D341Med (cell line): ENCODE measurements at places on chromosomes 12 and 14.
A peak's percentile ranks its signal among the peaks of the same experiment; 100 is the strongest.

GRCh38 chr12:114672817-114673168 is 11.2 kb downstream of the TBX3 start:
- no peak for DNase-seq

DNA sequence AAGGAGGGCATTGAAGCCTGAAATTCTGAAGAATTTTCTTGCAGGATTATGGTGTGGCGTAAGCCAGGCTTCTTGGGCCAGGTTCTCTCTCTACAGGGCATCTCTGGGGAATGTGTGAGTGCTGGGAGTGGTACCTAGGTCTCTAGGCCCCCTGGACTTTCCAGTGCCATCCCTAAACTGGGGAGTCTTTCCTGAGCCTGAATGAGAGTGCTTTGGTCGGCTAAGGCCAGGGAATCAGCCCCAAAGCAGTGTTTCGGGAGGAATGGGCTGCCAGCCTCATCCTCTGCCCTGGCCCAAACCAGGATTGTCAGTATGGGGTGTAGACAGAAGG is 93.9 kb downstream of the CALM1 start:
- peak; percentile 20 for DNase-seq

- DNase-seq = no peak
These were observed 57.6 kb downstream of the ACADS start for GRCh38 chr12:120783197-120783596.

- DNase-seq = no peak
These were observed 226.7 kb downstream of the NPAS3 start for GRCh38 chr14:33165144-33165925.

DNA sequence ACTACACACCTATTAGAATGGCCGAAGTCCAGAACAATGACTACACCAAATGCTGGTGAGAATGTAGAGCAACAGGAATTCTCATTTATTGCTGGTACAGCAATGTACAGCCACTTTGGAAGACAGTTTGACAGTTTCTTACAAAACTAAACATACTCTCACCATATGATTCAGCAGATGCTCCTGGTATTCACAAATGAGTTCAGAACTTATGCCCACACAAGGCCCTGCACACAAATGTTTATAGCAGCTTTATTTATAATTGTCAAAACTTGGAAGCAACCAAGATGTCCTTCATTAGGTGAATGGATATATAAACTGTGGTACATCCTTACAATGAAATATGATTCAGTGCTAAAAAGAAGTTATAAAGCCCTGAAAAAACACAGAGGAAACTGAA is 38.3 kb downstream of the PTHLH start:
- no peak for DNase-seq

DNA sequence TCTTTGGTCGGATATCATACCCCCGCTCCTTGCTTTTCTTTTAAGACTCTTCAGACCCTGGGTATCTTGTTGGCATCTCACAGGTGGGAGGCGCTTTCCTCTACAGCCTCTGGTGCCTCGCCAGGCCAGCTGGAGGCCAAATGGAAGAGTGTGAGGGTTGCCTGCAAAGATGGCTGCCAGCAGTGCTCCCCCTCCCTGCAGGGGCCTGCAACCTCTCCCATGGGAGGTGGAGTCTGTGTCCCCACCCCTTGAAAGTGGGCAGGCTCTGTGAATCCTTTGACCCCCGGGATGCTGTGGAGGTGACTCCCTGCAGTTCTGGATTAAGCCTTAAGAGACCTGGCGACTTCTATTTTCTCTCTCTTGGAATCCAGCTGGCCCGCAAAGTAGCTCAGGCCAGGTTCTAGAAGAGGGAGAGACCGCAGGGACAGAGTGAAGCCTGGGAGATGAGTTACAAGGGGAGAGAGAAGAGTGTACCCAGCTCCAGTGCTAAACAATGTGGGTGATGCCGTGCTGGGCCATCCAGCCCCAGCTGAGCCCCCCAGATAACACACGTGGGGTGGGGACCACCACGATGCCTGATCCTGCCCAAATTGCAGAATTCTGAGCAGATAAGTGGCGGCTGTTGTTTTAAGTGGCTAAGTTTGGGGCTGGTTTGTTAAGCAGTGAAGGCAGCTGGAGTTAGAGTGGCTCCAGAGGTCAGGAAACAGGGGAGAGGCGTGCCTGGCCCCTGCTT is 37.9 kb upstream of the NCOR2 start:
- no peak for DNase-seq

GRCh38 chr14:95663226-95663797 is 22.9 kb upstream of the TCL1B start:
- no peak for DNase-seq

- DNase-seq = no peak
These were observed 23.2 kb upstream of the KIF26A start for GRCh38 chr14:104115131-104115600.

DNA sequence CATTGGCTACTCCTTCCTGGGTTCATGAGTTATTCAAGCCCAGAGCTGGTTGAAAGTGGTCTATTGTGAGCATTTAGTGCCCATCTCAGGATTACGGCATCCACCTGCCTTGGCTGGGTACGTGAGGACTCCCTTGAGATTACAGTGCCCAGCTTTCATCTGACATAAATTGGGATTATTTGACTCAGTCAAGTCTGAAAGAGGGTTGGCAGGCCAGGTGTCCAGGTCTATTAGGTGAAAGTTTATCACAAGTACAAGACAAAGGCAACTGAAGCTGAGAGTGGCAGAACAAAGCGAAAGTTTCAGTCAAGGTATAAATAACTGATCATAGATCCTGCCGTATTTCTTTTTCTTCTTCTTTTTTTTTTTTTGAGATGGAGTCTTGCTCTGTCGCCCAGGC is 84.6 kb upstream of the ATF7IP start:
- DNase-seq = no peak

GRCh38 chr14:24401810-24402702 is 3.3 kb downstream of the NYNRIN start:
- DNase-seq = no peak

DNA sequence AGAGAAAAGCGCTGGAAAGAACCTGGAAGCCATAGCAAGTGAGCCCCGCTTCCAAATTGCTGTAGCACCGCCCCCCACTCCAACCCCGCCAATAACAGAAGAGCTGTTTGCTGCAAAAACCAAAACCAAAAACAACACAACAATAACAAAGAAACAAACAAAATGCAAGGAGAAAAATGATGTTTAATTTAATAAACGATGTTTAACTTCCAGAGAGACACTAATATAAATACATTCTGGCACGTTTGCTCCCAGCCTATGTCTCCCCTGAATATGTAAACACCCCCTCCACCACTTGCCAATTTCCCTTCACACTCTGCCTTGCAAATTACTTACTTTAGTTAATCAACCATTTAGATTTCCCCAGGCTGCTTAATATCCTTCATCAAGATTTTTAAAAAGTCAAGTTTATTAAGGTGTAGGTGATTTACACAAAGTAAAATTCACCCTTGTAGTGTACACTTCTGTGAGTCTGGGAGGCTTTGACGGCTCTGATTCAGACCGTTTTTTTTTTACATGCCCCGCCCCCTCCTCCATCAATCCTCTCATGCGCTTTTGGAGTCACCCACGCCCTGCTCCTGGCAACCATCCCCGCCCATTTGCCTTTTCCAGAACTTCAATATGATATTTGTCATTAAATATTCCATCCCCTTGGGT is 482 bp upstream of the IFI27L2 start:
- no peak for DNase-seq

- no peak for DNase-seq
These were observed 124.2 kb downstream of the SRGAP1 start for GRCh38 chr12:63968673-63969072.

DNA sequence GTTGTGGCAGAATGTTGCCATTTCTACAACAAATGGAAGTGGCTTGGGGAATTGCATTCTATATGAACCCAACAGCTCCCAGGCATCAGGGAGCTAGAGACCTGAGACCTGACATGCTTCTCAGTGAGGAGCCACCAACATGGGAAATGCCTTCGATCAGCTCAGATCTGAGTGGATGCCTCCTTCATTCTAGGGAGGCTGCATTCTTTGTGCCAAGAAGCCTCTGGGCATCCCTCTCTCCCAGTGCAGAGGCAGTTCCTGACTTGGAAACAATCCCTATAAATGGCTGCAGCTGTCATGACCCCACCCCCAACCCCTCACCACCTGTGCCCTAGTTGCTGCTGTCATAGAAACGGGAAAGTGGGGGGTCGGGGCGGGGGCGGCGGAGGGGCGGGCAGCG is 196.3 kb downstream of the PPM1H start:
- DNase-seq = no peak

DNA sequence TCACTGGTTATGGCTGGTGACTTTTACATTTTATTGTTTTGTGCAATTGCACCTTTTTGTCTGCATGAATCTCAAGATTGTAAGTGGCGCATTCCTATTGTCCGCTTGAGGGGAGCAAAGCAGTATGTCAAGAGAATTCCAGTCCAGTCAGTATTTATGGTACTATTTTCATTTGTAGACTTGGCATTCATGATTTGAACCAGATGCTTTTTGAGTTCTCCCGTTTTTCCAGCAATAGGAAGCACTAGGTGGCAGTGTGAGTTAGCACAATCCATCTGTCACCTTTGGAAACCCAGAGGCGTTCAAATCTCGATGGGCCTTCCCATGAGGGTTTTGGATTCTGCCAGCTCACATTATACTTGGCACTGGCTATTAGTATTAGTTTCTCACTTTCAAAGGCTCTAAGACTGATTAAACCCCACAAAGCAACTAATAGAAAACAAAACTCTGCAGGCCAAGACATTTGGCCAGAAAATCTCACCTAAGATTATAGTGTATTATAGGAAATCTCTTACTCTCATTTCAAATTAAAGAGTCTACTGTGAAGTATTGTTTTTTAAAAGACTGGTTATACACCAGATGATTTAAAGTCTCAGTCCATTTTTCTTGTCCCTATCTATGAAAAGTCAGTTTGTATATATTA is 2.2 kb downstream of the DACT1 start:
- DNase-seq = peak; percentile 70

DNA sequence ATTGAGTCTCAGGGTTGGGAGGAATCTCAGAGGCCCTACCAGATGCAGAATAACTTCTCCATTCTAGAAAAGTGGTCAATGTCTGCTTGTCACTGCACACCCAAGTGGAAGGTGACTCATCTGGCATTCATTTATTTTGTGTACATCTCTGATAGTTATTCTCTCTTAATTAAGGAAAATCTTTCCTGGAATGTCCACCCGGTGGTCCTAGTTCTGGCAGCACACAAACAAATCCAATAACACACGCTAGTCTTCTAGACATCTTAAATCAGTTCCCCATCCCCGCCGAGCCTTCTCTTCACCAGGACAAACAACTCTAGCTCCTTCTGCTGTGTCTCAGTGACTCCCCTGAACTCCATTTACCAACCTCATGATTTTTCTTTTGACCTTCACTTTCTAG is 50.0 kb upstream of the SCN8A start:
- DNase-seq = no peak

DNA sequence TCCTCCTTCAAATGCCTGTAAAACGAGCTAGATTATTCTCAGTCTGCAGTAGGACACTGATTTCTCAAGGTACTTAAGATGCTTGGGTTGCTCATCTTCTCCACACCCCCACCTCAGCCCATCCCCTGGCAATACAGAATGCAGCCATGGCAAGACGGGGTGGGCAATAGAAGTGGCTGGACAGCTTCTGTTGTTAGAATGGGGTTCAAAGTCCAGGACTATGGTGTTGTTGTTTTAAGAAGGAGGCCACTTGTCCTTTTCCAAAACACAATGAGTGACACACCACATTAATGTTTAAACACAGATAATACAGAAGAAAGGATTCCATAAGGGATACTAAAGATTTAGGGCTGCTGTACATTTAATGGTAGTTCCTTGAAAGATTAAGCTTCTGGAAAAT is 188.9 kb upstream of the BCL2L14 start:
- DNase-seq = no peak

- no peak for DNase-seq
These were observed 130.8 kb upstream of the BMP4 start for GRCh38 chr14:54087376-54087775.

DNA sequence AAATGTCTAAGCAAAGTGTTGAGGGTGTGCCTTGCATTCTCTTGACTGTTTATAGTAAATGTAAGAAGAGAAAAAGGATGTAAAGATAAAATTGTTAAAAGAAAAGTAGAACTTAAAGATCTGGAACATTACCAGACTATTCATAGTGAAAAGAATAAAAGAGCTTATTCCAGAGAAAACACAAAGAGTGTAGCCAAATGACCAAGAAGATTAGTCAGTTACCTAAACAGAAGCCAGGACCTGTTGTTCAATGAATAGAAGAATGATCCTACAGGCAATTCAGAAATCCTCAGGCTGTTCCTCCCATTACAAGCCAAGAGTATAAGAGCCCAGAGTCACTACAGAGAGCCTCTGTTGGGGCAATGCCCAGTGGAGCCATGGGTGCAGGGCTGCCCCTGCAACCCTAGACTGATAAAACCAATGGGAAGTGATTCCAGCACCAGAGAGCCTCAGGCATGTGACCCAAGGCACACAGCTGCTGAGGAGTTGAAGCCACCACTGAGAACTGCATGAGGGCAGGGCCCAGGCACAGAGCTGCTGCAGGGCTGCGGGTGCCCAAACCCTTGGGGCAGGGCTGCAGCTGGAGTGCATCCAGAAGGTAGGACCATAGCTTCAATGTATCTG is 91.1 kb upstream of the SLC38A4 start:
- DNase-seq = no peak

GRCh38 chr12:38809832-38810231 is 95.6 kb downstream of the CPNE8 start:
- DNase-seq = no peak

DNA sequence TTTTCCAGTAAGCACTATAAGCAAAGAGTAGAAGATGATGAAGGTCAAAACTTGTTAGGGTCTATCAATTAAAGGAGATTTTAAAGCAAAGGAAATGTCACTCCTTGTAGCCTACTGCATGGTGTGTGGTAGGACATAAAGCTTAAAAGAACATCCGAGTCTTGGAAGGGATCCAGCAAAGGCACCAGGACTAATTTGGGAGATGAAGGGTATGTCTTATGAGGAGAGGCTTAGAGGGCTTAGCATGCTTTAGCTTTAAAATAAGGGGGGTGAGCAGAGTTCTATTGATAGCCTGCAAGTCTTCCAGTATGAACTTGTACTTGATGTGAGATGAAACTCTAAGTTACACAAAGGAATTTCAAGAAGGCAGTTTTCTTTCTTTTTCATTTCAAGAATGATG is 11.8 kb upstream of the MYBPC1 start:
- DNase-seq = peak; percentile 67

- DNase-seq = no peak
These were observed 155.1 kb downstream of the SYT1 start for GRCh38 chr12:79019672-79020071.

DNA sequence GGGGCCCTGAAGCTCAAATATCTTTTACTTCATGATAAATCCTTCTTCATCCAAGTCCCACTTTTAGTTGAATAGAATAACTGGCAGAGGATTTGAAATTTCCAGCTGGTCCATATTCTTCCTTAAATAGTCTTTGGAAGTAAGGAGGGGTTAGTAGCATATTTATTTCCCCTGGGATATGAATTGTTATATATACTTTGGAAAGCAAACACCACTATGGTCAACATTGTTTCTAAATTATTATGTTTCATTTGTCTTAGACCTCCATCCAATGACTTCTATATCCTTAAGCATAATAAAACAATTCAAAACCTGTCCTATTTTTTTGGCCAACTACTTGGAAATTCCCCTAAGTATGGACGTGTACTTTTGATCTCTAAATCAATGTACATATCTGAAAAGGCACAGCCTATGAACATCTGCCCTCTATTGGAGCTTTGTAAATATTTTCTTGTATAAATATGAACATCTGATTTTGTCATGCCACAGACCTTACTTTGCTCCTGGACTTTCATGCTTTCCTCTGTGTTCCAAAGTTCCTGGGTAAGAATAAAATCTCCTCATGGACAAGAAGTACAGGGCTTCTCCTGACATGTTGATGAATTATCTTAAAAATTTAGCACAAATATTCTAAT is 1212.0 kb downstream of the GALC start:
- DNase-seq = no peak
